ENCODE measurements at places on chromosomes 11 and 22.

DNA sequence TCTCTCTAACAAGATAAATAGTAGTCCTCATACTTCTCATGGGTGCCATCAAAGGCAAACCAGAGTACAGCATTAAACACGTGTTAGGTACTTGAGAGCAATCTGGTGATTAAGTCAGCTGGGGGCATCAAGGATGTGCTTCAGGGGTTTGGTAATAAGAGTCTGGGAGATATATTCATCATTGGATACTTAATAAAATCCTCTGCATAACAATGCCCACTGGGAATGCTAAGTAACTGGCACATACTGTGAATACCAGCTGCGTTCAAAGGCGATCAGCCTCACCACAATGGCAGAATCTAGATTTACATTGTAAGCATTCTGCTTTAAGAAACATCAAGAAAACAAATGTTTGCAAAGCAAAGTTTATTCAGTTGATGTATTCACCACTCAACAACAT, 268.6 kb upstream of the PITPNB start:
- no peak for DNase-seq

GRCh38 chr11:12239396-12239795, 129.0 kb downstream of the MICAL2 start:
- no peak for DNase-seq

- peak; percentile 41 for DNase-seq
Measured at GRCh38 chr11:10758957-10759356, 7.9 kb downstream of the CTR9 start.

DNA sequence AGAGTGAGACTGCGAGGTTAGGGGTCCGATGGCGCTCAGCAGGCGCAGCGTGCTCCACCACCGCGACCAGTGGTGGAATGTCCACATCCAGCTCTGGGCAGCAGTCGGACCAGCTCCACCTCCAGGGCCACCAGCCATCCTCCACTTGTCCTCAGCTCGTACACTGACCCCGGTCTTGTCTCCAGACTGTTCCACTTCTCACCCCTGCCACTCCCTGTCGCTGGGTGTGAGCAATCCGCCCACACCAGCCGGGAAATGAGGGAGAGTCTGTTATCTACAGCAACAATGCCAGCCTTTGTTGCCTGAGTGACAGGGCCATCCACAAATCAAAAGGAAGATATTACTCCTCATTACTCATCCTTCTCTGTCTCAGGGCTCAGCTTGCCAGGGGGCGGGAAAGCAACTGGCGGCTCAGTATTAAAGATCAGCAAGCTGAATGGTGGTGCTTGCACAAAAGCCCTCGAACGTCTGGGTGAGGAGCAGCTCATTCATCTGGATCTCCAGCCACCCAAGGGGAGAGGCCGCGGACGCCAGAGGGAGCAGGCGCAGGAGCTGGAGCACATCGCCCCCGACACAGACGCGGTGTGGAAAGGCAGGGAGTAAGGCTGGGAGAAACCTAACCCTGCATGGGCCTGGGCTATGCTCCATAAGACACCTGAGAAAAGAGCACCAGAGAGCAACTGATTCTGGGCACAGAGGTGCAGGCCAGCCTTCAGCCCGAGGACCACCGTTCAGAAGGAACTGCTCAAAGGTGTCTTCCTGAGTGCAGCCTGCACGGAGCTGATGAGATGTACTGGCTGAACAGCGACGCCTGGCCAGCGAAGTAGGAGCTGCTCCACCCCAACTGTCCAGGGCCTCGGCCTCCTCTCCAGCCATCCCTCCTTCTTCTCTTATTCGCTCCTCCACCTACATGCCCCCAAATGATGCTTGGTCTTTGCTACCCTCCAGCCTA, 21.9 kb downstream of the IGSF9B start:
- peak; percentile 4 for DNase-seq

- DNase-seq = no peak
Measured at GRCh38 chr22:47221840-47222615, 459.6 kb downstream of the TBC1D22A start.
